ENCODE measurements at places on chromosomes 4 and X.

DNA sequence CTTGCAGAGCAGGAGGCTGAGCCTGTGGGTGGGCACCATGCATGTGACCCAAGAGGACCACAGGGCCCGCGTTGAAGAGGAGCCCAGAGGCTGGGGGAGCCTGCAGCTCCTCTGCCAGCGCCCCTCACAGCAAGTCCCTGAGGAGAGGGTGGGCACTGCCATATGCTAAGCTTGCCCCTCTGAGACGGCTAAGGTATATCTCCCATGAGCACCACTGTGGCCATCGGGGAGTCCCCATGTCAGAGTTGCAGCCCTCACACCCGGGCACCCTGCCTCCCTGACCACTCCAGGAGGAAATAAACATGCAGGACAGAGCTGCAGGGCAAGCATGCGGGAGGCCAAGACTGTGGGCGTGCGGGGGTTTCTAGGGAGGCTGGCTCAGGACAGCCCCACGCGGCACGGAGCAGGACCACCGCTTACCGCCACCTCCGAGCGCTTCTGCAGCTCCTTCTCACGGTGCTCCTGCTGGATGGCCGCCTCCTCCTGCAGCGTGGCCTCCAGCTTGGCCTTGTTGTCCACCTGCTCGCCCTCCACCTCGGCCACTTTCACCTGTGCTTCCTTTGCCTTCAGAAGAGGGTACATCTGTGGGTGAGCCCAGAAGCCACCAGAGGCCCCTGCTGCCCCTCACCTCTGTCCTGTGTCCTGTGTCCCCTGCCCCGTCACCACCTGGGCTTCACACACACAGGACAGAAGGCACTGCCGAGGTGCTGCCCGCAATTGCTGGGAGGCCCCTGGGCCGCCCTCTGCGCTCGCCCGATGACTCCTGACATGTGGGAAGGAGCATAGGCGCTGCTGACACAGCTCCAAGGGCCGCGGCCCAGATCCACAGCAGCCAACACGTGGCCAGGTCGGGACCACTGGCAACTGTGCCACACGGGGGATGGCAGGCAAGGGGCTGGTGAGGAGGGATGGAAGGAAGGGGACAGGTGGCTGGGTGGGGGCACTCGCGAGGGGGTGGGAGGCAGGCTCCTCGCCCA is 29.8 kb downstream of the FGFR3 start:
- no peak for DNase-seq

- no peak for DNase-seq
Observed at GRCh38 chr4:17636341-17636695, 21.9 kb downstream of the MED28 start.

DNA sequence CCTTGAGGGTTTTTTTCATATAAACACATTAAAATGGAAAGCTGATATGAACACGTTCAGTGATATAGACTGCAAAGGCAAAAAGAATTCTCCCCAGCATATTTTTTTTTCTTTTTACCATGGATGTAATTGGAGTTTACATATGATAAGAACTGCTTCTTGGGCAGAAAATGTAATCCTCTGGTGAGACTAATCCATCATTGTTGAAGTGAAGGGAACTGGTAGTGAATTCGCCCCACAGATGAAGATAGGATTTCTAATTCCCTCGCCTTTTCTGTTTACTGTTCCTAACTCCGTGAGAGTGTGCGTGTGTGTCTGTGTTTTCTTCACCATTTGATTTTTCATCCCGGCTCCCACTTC is 88.9 kb downstream of the GPR143 start:
- DNase-seq: no peak

DNA sequence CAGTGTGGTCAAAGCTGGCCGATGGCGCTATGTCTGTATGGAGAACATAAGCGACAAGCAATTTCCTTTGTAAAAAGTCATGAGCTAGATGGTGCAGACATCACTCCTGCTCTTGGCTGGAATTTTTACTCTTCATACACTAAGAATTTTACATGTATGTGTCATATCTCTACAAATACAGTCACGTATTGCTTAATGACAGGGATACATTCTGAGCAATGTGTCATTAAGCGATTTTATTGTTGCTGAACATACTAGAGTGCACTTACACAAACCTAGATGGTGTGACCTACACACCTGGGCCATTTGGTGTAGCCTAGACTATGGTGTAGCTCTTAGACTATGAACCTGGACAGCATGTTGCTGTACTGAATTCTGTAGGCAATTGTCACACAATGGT is 185.4 kb downstream of the SOWAHB start:
- DNase-seq: no peak

DNA sequence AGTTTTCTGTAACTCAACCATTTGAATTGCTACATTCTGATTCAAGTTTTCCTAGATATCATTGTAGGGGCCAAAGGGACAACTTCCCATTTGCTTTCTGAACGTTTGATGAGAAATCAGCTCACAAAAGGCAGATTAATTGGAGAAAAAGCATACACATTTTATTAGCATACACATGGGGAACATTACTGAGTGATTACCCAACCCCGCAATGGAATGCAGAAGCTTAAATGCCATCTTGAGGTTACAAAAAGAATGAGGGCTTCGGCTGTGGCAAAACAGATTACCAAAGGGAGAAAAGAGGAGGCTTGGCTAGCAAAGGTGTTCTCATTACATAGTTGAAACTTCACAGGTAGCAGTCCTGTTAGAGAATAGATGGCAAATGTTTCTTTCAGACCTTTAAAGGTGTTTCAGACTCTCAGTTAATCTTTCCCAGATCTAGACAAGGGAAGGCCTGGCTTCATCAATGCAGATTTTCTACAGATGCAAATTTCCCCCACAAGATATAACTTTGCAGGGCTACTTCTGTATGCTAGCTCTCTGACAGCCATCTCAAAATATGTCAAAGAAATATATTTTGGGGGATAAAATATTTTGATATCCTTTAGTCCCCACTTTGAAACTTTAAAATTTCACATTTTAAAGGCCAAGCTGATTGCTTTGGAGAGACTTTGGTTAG is 26.5 kb upstream of the HERC6 start:
- no peak for DNase-seq

DNA sequence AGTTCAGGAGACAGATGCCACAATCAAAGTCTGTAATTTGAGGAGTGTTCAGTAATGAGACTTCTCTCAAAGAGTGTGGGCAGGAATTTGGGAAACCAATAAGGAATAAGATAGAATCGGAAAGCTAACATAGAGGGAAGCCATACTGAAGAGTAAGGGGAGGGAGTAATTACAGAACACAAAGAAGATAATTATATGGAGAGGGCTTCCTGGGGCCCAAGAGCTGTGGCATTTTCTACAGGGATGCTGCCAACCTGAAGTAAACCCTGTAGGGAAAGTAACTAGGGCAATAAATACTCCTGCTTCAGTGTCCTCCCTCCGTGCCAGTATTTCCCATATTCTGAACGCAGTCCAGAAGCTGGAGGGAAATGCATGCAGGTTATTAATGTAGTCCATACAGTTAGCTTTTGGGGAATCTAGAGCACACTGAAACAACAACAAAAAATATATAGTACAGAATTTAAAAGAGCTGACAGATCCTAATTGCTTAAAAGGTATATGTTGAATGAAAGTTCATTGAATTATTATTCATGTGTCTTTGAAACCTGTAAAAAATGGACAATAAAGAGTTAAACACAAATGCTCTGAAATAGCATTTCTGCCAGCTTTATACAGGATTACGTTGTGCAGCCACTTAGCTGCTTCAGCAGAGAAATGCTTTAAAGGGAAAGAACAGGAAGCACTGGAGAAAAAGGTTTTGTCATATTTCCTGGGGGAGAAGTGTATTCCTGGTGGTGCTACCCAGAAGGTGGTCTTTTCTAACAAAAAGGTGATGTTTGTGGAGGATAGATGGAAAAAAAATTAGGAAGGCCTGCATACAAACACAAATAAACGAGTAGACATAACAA is 48.0 kb downstream of the CXXC4 start:
- no peak for DNase-seq

GRCh38 chr4:81757691-81758090 is 286.0 kb upstream of the RASGEF1B start:
- no peak for DNase-seq

GRCh38 chr4:165814256-165815020 is 58.6 kb upstream of the TLL1 start:
- no peak for DNase-seq

DNA sequence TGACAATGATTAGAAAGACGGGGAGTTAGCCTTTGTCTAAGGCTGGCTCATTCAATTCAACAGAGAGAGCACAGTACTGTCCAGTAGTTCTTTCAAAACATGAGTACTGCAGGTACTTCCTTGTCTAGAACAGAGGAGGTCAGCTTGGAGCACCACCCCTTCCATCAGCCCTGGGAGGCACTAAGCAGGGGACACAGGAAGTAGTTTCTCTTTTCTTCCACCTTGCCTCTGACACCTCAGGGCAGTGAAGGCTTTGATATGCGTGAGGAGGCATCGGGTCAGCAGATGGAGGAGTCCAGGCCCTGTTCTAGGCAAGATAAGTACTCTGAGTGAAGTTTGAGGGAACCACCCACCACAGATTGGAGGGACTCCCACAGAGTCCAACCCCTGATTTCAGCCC is 33.1 kb downstream of the MAGEB10 start:
- no peak for DNase-seq

- DNase-seq: no peak
Observed at GRCh38 chr4:17618926-17619325, 4.5 kb downstream of the MED28 start.

- DNase-seq: no peak
Observed at GRCh38 chrX:73647212-73647611, 84.2 kb downstream of the CHIC1 start.

GRCh38 chr4:138835832-138836533 is 179.6 kb upstream of the NOCT start:
- no peak for DNase-seq

DNA sequence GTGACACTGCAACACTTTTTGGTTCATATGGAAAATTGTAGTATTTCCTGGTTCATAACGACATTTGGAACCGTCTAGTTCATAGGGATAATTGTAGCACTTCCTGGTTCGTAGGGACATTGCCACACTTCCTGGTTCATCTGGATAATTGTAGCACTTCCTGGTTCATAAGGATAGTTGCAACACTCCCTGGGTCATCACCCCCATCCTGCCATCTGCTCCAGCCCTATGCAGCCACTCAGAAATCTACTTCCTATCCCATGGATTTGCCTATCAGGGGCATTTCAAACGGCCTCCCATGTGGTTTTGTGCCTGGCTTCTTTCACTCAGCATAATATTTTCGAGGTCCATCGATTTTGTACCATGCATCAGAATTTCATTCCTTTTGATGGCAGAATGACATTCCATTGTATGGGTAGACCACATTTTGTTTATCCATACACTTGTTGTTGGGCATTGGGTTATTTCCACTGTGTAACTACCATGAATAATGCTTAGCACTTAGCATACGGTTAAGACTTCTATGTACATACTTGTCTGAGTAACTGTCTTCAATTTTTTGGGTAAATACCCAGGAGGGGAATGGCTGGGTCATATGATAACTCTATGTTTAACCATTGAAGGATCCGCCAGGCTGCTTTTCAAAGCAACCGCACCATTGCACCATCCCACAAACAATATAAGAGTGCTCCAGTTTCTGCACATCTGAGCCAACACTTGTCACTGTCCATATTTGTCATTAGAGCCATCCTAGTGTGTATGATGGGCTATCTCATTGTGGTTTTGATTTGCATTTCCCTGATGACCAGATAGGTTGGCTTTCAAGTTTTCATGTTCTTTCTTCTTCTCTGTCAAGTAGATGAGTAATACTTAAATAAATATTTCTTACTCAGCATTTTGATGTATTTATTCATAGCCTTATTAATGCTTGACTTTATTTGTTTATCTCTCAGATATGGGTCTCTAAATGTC is 58.3 kb upstream of the CD99 start:
- DNase-seq: no peak

DNA sequence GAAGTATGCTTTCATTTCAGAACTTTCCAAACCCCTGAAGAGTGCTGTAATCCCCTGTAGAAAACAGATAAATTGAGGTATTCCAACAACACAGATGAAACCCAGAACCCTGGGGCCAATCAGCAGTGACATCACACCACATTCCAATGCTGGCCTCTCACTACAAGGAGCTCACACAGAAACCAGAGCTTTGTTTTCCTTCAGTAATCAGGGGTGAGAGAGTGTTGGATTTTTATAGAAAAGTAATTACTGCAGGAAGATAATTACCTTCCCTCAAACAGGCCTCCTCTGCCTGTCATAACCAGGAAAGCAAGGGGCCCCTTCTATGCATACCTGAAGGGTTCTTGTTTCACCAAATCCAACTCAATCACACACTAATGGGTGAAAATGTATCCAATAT is 246.2 kb downstream of the SCFD2 start:
- no peak for DNase-seq

GRCh38 chrX:46793386-46794143 is 34.6 kb upstream of the SLC9A7 start:
- DNase-seq: no peak

Measured in activated CD4-positive, CD25-positive, alpha-beta regulatory T cell (primary cell).